ENCODE measurements at places on chromosomes 5 and 9.

DNA sequence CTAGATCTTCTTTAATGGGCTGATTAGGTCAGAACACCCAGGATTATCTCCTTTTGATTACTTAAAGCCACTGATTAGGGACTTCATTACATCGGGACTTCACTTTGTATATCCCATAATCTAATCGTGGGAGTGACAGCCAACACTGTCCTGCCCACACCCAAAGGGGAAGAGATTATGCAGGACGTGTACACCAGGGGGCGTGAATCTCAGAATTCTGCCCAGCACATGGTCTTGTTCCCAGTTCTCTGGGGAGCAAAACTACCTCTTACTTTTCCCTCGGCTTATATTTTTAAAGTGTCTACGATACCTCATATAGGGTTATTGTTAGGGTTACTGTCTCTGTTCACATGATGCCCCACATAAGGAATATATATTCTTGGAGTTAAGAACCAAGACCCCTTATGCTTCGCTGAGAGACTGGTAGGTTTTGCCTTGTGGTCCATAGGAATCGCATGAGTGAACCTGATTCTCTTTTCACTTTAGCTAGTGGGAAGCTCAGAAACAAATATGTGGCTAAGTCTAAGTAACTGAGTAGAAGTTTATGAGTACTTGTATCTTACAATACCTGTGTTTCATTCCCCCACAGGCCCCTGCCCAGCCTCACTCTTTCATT is 192.7 kb downstream of the GNA14 start:
- peak; percentile 25 for DNase-seq

DNA sequence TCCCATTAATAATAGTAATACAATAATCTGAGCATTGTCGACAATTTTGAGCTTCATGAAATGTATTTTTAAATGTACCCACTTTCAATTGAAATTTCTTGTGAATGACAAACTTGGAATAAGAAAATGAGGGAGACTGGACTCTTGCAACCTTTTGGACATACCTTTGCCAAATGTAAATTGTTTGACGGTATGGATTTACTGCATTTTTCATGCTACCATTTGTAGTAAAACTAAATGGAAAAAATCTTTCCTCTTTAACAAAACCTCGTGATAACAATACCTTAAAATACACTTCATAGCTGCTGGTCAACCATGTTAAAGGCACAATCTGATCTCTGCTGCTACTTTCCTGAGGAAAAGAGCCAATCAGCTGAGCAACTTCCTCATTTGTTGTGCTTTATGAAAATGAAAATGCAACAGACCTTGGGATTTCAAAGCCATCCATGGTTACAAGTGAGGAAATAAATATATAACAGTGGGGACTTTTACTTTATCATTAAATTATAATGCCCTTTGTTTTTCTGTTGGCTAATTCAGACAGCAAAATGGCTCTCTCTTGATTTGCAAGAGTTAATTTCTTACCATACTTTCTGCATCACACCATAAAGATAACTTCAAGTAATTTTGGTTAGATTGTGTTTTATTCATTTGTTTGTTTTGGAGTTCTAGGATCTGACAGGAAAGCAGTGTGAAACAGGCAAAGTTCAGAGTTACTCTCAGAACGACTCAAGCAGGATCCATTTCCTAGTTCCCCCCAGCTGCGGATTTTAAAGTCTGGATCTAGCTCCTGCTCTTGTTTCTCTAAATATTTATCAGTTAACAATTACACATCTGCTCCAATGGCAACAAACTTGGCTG is 1.1 kb downstream of the ALDH1A1 start:
- DNase-seq: peak; percentile 15

GRCh38 chr9:123757547-123757946 is 172.4 kb downstream of the DENND1A start:
- no peak for DNase-seq

DNA sequence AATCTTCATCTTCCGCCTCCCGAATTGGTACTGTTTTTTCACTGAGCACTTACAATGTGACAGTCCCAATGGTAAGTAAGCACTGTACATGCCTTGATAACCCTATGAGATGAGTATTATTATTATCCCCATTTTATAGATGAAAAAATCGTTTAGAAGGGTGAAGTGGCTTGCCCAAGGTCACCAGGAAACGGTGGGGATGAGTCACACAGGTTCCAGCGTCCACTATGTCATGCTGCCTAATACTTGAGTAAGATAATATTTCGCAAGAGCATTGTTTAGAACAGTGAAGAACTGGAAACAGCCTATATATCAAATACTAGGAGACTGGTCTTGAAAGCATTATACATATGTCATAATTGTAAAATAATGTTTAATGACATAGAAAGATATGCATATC is 12.9 kb downstream of the HAND1 start:
- no peak for DNase-seq

GRCh38 chr5:121008041-121008440 is 543.9 kb downstream of the PRR16 start:
- no peak for DNase-seq

DNA sequence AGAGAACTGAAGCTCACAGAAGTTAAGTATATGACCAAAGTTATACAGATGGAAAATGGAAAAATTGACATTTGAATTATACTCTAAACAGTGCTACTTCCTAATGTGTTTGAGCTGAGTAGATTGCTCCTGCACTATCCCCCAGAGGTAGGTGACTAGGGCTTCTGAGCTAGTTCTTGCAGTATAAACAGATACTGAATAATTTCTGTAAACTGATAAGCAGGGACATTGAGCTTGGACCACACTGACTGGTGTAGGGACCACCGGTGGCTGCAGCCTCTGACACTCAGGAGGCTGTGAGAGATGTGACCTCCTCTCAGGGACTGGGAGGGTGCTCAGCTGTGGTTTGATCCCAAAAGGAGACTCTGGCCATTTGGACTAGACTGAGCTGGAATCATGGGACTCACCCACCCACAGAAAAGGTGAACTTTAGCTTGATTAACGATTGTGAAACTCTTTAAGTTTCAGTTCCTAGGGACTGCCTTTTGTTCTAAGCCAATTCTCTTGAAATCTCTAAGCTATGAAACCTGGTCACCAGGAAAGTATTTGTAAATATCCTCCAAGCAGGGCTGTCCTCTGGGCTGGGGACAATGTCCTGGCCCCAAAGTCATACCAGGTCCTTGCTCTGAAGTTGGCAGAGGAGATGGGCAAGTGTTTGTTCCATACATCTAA is 291.5 kb downstream of the SEC61B start:
- no peak for DNase-seq

DNA sequence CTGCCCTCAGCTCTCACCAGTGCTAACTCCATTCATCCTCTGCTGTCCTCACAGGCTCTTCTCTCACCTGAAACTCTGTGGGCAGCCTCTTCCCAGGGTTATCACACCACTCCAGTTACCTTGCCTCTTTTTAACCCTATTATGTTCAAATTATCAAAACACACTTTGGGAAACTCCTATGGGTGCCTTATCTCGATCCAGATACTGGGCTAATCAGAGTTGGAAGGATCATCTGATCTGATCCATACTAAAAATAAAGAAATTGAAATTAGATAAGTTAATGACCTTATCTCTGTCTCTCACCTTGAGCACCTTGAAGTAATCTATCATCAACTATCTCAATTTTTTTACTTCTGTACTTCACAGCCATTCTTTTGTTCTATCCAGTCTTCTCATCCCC is 300.5 kb upstream of the ISL1 start:
- DNase-seq: no peak

- DNase-seq: no peak
Measured at GRCh38 chr5:139985290-139985689, 57.8 kb downstream of the NRG2 start.

DNA sequence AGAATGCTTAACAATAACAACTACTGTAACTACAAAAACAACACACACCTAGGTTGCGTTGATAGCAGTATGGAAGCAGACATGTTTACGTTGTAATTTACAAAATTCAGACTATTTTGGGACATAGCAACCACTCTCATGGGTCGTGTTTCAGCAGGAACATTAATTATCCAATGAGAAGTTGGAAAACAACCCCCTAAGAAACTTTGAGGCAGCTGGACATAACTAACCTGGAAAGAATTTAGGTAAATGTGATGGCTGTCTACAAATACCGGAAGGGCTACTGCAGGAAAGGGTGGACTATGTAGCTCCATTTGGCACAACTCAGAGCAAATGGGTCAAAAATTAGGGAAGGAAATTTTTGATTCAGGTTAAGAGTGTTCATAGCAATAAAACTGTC is 409.3 kb downstream of the ADGRV1 start:
- no peak for DNase-seq

DNA sequence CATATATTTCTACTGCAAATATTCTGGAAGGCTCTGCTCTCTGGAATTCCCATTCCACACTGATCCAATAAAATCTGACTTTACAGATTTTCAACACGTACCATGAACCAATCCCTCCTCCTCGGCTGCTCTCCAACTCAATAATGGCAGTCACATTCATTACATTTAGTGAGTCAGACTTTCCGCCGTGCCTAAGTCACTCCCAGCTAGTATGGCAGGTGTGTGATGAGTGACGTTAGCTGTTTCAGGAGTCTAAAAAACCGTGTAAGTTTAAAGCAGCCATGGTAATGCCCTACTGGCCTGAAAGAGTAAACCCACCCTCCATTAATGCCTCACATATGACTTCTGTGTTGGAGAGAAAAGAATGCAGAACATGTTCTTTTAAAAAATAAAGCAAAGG is 3.3 kb downstream of the FBN2 start:
- DNase-seq: no peak

DNA sequence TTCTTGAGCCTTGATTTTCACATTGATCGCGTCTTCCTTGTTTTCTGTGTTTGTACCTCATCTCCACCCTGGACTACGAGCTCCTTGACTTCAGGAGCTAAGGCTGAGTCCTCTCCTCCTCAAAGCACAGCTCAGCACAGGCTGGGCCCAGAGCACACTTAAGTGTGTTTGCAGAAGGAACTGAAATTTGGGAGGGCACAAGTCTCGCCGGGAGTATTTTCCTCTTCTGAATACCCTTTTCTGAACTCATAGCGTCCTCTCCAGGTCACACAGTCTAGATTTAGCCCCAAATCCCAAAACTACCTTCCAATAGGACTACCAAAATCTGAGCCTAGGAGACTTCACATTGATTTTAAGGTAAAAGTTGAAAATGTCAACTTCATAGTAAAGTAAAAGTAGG is 41.6 kb downstream of the TSTD2 start:
- no peak for DNase-seq

GRCh38 chr5:88883836-88884607 is 1.0 kb upstream of the MEF2C start:
- DNase-seq: peak; percentile 86
